ENCODE measurements at places on chromosomes 1 and 21.

DNA sequence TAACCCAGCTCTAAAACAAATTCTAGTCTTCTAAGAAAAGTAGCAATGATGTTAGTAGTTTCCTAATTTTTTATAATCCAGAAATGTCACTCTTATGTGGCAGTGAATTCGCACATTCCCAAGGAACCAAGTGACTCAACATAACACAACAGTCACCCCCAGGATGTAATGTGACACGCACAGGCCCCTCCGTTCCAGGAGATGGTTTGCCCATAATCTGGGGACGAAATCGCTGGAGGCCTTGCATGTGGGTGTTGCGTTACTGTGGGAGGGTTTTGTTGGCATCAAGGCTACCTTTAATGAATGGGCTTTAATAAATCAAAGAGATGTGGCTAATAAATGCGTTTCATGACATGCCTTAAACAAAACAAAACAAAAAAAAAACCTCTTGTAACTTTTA, 50.9 kb downstream of the EVA1C start:
- DNase-seq, result no peak

DNA sequence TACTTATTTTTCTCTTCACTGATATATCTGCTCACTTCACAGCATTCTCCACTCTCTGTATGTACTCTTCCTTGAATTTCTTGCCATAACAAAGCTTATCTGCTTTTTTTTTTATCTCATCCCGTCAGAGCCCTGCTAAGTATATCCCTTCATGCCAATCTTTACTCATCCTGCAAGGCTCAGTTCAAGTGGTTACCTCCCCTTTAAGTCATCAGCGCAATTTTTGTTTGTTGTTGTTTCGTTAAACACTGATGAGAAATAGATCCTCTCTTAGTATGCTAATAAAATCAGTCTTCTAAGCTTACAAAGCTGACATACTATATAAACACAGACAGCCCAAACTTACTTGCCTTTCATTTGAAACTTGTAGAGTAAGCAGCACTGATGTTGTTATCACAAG, 17.8 kb downstream of the COL24A1 start:
- DNase-seq, result no peak

DNA sequence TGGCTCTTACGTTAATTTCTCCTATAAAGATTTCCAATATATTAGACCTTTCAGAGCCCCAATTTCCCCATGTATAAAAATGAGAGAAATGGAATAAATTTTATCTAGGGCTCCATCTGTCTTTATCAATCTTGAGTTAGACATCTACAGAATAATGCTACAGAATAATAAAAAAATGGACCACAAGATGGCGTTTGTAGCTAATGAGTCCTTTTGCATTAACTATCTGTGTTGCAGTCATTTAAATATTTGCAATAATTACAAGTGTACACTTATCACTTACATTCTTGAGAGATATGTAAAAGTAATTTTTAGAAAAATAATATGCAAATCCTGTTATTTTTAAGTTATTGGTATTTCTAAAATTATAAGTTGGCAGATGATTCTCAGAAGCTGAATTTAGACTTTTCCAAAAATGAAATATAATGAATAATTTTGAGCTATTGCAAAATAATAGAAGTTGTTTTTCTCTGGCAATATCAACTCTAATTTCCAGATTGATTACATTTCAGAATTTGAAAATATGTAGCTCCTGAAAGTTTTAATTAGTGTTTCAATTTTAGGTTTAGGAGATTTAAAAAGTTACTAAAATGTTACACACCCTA, 87.7 kb downstream of the SNX7 start:
- DNase-seq, result no peak

GRCh38 chr1:220198186-220199005, 73.9 kb downstream of the RAB3GAP2 start:
- no peak for DNase-seq

DNA sequence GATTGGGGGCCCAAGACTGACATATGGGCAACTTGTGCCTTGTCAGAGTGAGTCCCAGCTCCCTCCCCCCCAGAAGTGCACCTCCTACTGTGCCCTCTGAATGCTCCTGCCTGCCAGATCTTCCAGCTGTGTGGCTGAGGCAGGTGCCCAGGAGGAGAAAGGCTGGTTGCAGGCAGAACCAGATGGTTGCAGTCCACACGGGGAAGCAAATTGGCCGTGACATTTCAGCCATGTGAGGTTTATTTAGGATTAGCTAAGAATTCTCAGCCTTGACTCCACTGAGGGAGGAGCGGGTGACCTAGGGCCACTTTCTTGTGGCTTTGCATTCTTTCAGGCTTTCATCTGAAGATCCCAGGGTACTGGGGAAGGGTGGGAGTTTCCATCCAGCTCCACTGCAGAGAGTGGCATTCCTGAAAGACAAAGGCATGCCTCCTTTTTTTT, 33.8 kb downstream of the PEX14 start:
- no peak for DNase-seq

Data from NK-92 treated with Interleukin-12 subunit alpha and Interleukin-12 subunit beta, amount 100 ng/mL, for 24 hours (cell line).